DMS79 treated with DMSO at 0.1 percent for 48 hours (cell line): ENCODE measurements at places on chromosomes 3 and 15.

- DNase-seq = no peak
Measured at GRCh38 chr15:48671103-48672022, 25.9 kb upstream of the FBN1 start.

- no peak for DNase-seq
Measured at GRCh38 chr3:66406163-66406562, 94.7 kb downstream of the LRIG1 start.

- DNase-seq = no peak
Measured at GRCh38 chr3:120448756-120449155, 2.0 kb downstream of the FSTL1 start.

DNA sequence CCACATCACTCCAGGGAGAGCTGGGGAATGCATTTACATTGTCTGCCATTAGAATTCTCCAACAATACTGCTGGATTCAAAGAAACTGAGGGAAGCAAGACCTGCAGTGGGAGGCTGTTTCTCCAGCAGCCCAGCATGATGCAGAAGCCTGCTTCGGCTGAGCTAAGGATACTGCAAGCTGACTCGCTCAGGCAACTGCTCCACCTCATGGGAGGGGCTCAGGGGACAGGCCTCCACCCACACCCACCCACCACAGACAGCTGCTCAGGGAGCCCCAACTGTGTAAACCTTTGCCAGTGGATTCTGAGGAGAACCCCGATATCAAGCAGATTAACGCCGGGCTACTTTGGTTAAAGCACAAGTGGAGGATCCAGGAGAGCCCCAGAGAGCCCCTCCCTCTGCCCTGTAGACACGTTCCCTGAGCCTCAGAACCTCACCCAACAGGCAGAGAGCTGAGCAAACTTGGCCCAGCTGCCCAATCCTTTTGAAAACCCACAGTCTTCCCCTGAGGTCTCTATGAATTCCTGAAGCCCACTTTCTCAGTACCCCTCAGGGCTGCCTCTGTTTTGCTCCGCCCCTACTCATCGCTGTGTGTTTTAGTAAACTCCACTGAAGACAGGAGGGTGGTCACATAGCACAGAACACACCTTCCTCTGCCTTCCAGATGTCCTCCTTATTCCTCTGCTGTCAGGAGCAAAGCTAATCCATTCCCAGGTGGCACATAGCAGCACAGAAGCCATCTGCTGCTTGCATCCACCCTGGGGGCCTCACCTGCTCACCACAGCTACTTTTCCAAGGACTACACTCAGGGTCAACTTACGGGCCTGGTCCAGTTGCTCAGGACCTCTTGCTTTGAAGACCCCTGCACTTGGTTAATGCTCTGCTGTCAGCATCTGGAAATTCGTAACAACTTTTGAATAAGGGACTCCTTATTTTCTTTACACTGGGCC, 269.0 kb downstream of the ABHD5 start:
- no peak for DNase-seq
